ENCODE measurements at places on chromosomes 3 and 15.

DNA sequence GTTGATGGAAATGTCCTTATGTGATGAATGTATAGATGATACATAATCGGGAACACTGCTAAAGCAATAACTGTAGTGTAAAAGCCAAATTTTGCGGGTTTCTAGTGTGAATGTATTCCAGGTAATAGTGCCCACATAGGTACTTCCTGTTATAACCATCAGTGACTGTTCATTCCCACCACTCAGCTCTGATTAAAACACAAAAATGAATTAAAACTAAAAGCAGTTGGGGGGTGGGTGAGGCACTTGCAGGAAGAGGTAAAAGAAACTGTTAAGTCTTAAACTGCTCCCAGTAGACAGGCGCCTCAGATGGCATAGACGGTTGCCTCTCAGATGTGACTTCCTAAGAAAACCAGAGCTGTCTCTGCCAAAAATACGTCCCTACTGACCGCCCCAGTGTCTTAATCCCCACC lies 893 bp upstream of the MTHFS start:
- no peak for DNase-seq

DNA sequence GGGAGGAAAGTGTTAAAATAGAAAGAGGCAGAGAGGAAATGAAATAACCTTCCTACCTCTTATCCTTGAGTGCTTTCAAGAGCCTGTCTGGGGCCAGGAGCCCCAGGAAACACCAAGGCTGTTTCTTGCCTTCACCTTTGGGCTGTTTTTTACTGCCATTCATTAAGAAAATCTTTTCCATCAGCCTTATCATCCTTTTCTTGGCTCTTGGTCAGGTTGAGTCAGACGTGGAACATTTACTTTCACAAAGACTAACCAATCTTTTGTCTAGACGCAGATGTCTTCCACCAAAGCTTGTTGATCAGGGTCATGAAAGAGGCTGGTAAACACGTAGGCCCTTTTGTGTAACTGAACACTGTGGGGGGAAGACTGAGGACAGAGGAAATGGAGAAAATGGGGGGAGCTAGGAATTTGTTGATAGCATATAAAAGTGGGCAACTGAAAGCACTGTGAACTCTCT lies 151.0 kb upstream of the THBS1 start:
- DNase-seq = no peak

DNA sequence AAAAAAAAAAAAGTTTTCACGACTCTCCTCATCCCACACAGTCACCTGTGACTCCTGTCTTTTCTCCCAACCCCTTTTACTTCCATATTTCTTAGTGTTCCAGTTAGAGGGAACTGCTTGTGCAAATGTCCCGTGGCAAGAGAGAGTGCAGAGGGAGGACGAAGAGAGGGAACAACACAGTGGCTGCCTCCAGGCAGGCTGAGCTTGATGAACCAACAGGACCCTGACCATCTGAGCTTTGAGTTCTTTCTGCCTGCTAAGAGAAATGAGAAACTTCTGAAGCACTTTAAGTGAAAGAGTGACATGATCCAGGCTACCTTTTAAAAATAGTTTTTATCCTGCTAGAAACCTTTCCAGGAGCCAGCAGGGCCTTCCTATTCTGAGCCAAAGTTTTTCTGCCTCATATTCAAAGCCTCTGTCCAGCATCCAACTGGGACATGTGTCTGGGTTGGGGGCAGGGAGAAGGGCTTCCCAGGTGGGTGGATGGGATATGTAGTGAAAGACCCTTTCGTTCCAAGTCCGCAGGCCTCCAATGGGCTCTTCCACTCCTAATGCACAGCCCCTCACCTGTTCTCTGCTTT lies 239.9 kb downstream of the OPA1 start:
- DNase-seq = no peak

DNA sequence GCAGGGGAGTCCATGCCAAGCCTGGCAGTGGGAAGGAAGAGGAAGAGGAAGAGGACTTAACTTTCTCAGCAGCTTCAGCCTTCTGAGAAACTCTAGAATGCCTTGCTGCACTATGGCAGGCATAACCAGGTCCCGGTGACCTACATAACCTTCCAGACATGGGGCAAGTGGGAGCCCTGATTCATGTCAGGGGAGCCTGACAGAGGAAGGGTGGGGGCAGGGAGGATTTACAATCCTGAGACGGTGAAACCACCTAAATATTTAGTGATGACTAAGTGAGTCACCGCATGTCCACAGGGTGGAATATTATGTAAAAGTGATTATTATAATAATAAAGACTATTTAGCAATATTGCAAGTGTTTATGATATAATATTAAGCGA lies 46.7 kb downstream of the AMOTL2 start:
- no peak for DNase-seq

DNA sequence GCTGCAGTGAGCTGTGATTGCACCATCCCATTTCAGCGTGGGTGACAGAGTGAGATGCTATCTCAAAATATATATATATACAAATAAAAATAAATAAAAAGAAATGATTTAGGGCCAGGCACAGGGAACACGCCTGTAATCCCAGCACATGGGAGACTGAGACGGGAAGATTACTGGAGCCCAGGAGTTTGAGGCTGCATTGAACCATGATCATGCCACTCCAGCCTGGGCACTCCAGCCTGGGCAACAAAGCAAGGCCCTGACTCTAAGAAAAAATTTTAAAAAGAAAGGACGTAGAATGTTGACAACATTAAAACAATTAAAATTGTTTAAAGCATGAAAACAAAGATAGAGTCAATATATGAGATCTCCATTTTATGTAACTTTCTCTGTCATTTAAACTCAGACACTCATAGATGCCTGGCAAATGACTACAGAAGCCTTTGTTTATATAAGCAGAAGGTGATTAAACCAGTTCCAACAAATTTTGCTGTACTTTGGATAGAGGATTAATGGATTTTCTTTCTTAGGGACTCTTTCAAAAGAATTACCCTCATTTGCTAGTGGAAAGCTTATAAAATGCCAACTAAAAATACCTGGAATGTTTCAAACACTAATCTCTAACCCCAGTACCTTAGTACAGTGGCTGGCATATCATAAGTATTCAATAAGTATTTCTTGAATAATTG lies 10.7 kb upstream of the TRPM7 start:
- DNase-seq = no peak

DNA sequence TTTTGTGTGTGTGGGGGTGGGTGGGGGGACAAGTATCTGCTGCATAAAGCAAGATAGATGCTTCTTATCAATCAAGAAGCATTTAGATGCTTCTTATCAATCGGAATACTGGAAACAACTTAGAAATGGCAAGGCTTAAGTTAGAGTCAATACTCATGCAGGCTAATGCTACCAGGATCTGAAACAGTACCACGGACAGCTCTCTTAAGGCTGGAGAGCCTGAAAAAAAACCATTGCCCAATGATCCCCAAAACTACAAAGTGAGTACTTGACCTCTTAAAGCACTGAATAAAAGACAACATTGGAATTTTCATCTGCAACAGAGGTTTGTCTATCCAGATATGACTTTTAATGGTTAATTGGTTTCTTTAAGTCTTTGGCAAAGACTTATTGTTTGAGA lies 262.3 kb downstream of the GAP43 start:
- no peak for DNase-seq

DNA sequence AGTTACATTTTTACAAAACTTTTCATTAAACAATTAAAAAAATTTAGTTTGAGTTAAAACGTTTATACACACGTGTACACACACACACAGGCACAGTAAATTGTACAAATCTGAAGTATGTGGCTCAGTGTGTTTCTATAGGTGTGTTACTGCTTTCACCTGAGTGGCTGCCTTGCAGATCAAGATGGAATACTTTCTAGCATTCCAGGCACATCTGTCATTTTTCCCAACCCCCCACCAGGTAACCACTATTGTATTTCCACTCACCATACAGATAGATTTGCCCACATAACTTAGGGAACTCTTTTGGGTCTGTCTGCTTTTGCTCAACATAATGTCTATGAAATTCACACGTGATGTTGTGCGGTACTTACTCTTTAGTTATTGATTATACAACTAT lies 141.1 kb downstream of the PTPRG start:
- DNase-seq = no peak

DNA sequence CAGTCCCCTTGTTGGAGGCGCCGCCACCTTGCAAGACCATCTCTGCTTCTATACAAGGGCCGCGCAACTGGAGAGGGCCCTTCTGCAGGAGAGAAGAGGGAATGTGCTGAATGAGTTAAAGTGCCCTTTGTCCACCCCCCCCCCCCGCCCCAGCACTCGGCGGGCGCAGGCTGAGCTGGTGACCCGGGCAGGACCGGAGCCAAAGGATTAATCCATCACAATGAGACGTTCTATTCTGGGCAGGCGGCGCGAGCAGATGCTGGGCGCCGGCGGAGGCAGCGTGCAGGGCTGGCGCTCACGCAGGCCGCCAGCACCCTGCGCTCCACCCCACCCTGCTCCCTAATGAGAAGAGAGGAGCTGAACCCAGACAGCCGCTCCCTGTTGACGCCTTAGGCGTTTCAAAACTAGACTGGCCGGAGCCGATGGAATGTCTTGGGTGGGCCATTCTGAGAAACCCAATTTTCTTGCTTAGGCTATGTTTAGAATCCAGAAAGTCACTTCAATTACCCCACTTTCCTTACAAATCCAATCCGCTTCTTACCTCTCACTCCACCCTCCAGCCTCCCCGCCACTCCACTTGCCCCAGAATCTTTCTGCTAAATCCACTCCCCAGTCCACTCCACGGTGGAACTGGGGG lies 32.9 kb downstream of the GJD2 start:
- no peak for DNase-seq

DNA sequence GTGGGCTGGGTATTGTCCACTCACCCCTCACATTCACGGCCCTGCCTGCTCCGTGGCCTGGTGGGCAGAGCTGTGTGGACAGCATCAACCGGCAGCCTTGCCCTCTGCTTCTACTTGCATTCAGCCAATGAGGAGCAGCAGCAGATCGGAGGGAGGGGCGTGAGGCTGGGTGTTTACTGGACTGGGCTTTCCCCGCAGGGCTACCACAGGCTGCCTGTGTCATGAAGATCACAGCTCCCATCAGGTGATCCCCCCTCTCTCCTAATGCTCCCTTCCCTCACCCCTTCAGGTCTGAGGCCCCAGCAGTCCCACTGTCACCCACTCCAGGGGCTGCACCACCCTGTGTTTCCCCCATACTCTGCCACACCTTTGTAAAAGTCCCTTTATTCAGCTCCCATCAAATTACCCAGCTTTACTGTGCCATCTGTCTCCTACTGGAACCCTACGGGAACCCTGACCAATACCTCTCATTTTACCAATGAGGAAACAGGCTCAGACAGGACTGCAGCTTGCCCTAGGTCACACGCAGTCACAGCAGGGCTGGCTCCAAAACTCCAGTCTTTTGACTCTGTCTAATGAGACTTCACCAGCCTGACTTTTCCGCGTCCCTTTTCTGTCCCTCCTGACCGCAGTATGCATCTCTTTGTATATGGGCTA lies 81.1 kb downstream of the MEGF11 start:
- no peak for DNase-seq

Measured in left renal pelvis (tissue), 4 donors.